ENCODE measurements at places on chromosomes 11 and 22.

GRCh38 chr22:39148727-39149535 is 3.5 kb downstream of the CBX7 start:
- no peak for DNase-seq

DNA sequence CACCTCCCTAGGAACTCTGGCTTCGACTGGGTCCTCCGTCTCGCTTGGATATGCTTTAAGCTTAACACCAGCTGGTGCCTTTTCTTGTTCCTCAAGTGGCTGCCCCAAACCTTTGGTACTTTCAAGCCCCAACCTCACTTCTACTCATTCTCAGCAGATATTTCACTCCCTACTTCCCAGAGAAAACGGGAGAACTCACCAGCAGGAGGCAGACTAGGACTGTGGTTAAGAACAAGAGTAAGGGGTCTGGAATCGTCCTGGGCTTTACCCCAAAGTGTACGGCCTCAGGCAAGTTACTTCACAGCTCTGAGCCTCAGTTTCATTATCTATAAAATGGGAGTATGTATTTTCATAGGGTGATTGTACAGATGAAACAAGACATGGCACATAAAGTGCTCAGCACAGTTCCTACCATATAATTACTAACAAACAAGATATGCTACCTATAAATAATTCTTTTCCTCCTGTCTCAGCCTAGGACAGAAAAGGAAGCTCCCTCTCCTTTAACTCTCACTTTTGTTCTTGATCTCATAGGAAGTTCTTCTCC is 37.8 kb downstream of the PAMR1 start:
- DNase-seq = peak; percentile 15

GRCh38 chr11:76768088-76768908 is 14.9 kb upstream of the TSKU start:
- DNase-seq = peak; percentile 45

- DNase-seq = no peak
Observed at GRCh38 chr11:15968461-15969130, 387.8 kb downstream of the SOX6 start.

- no peak for DNase-seq
Observed at GRCh38 chr11:20479513-20479912, 92.0 kb downstream of the PRMT3 start.

DNA sequence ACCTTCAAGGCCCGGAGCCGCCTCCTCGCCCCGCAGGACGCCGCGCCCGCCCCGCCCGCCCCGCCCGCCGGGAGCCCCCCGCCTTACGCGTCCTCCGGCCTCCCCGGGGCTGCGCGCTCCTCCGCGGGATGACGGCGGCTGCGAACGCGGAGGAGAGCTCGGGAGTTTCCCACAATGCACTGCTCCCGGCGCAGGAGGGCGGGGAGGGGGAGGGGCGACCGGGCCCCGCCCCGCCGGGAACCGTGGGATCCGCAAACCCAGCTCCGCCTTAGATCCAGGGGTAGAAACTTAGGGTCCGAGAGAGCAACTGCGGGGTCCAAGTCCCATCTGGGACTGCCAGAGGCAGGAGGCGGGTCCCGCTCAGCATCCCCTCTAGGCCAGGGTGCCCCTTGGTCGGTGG is at the start of gene CEND1:
TSS of gene CEND1 (minus strand) at position 148 of the 400 bp plus-strand sequence. CDS start 1,514 bp downstream, outside the sequence.
- DNase-seq = no peak

DNA sequence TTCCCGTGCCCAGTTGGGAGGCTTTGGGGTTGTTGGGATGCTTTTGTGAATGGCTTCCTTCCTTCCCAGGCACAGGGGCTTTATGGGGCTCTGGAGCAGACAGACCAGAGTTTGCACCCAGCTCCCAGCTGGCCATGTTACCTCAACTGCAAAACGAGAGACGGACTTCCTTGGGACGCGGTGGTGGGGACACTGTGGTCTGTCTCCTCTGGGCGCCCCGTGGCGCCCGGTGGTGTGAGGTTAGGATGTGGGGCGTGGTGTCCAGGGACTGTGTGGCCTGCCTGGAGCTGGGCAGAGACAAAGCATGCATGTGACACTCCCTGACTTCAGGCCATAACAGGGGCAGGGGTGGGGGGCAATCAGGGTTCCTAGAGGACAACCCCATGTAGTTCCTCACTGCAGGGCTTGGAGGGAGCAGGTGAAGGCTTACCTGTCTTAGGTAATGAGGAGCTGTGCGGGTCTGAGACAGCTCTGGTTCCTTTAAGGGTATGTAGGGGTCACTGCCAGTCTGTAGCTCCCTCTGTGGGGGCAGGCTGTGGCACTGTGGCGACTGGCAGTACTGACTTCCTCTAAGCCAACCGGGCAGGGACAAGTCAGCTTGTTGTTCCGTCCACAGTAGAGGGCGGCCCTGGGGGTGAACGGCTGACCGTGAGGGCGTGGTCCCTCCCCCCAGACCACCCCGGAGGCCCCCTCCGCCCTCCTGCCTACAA is 14.4 kb downstream of the KCNQ1 start:
- DNase-seq = no peak

GRCh38 chr22:40157330-40157945 is 20.3 kb upstream of the TNRC6B start:
- no peak for DNase-seq

- no peak for DNase-seq
Observed at GRCh38 chr11:118194835-118195627, 18.6 kb upstream of the SCN2B start.

DNA sequence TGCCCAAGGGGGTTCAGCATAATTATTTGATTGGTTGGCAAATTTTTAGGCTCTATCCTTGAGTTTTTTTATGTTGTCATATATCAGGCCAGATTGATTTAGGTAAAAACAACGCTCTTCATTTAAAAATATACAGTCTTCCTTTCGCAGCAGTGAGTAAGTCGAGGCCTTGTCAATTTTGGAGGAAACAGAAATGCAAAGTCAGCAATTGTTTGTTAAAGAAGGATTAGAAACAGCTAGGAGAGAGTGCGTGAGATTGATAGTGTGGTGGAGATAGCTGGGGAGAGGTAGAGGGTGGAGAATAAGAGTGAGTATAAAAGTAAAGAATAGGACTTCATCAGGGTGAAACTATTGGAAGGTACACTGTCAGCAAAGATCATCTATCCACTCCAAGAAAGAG is 830.8 kb downstream of the LUZP2 start:
- DNase-seq = no peak

- DNase-seq = no peak
Observed at GRCh38 chr11:67284811-67285540, 4.1 kb upstream of the ANKRD13D start.

DNA sequence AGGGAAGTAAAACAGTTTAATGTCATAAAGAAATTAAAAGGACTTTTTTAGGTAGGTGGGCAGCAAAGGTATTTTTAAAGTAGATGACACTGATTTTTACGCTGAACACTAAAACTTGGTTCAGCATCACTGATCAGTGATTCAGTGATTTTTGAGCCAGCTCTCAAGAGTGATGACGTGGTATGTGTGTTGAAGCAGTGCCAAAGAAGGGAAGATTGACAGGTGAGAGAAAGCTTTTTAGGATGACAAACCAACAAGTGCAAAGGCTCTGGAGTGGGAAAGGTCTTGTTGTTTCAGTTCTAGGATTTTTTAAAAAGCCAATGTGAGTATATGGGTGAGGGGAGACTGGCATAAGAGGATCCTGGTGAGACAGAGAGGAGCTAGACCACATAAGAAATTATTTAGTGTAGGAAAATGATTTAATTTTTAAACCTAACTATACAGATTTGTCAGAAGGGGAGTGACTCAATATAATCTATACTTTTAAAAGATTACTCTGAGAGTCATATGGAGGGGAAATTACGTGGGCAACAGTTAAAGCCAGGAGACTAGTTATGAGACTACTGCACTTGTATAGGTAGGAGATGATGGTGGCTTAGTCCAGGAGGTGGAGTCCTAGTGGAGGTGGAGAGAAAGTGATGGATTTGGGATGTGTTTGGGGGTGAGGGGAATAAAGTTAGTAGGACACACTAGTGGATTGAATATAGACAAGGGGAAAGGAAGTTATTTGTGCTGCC is 17.6 kb upstream of the CALCB start:
- DNase-seq = no peak

GRCh38 chr11:68212421-68213134 is 518 bp downstream of the KMT5B start:
- DNase-seq = no peak

- no peak for DNase-seq
Observed at GRCh38 chr22:44289414-44290171, 23.2 kb downstream of the SHISAL1 start.

DNA sequence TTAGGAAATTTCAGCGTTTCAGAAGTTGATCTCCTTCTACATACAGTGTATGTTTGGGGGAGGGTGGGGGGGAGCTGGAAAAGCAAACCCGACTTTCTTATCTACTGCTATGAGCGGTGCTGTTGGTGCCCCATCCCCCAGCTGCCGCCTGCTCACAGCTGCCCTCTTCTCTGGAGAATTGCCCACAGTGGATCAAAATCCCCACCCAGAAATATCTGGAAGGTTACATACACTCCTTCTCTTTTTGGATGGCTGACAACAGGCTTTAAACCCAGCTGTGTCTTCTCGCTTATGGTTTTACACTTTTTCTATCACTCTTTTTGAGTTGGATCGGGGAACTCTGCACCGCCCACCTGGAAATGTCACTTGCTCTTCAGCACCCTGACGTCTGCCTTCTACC is 56.4 kb downstream of the DHCR7 start:
- DNase-seq = no peak

GRCh38 chr11:32894149-32894827 is 1.7 kb downstream of the QSER1 start:
- peak; percentile 50 for DNase-seq

DNA sequence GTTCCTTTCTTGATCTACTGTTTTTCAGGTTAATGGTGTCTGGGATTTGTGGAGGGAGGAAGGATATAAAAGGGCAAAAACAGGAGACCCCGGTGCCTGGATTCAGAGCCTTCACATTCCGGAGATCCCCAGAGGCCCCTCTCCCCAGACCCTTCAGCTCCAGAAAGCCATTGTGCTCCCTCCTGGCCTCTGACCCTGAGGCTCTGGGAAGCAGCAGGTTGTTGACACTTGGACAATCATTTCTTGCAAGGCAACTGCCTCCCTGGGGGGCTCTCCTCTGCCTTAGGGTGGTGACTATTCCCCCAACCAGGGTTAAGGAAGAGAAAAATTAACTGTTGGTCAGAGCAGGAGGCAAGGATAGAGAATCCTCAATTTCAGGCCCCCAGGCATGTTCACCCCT is 86.9 kb upstream of the NNMT start:
- DNase-seq = no peak

GRCh38 chr11:7690648-7691047 is 15.6 kb downstream of the OVCH2 start:
- DNase-seq = no peak

DNA sequence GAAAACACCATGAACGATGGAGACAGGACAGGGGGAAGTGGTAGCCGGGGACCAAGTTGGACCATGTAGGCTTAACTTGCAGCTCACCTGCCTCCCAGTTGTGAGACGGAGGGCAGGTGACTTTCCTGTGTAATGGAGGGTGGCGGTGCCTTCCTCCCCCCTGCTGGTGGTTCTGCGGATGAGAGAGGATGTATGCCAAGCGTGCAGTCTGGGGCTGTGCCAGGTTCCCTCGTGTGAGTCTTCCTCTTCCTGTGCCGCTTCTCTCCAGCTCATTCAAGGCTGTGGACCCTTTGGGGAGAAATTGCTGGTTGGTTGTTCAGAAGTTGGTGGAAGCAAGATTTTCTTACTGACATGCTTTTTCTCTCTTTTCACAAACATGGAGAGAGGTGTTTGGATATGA is 35.1 kb downstream of the MPPED1 start:
- no peak for DNase-seq

DNA sequence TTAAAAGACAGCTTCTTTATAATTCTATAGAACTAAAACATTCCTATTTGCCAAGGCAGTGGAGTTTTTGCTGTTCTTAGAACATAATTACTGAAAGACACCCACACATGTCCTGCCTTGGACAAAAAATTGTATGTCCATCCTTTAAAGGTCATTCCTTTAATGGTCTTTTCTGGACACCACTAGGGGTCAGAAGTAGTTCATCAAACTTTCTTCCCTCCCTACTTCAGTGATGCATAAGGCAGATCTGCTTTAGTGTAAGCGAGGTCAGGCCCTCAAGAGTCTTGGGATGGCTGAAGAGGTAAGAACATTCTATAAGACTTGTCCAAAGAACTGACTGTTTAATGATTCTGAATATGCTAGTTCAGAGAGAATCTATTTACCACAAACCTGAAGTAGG is 4.3 kb upstream of the OR51V1 start:
- DNase-seq = no peak

DNA sequence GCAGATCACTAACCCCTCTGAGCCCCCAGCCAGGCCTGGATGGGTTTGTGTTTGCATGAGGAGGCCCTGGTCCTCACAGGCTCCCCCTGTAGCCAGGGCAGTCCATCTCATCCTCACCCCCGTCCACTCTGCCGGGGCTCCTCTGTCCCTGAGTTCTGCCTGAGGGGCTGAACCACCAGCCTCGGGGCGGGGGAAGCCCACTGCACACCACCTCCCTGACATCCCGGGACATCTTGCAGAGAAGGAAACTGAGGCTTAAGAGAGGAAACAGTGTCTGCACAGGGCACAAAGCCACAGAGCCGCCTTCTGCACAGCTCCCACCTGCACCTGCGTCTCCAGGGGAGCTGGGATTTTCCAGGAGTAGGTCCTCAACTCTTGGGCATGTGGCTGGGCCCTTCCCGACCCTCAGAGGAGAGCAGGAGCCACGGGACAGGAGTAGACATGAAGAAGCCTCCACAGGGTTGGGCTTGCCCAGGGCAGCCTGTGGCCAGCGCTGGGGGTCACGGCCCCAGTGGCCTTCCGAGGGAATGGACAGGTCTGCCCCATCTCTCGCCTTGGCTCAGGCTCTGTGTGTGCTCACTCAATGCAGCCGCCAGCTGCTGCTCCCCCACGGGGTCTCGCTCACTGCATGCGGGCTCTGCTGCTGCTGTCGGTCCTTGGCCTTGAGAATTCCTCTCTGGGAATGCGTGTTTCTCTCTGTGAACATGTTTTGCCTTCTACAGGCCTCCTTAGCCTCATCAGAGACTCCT is 45.4 kb upstream of the CCDC188 start:
- no peak for DNase-seq

- no peak for DNase-seq
Observed at GRCh38 chr22:42632096-42632495, 8.3 kb downstream of the ATP5MGL start.

DNA sequence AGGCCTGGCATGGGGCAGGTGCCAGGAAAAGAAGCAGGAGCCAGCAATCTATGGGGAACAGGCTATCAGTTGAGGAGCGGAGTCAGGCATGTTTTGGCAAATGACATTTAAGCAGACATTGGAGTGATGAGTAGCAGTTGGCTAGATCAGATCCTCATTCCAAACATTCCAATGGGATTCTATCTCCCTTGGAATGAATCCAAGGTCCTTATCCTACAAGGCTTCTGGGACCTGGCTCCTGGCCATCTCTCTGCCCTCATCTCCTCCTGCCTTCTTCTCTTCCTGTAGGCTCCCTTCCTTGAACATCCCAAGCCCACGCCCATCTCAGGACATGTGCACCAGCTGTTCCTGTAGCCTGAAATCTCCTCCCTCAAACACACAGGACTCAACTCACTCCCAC is 1074.5 kb downstream of the TBC1D22A start:
- peak; percentile 53 for DNase-seq

DNA sequence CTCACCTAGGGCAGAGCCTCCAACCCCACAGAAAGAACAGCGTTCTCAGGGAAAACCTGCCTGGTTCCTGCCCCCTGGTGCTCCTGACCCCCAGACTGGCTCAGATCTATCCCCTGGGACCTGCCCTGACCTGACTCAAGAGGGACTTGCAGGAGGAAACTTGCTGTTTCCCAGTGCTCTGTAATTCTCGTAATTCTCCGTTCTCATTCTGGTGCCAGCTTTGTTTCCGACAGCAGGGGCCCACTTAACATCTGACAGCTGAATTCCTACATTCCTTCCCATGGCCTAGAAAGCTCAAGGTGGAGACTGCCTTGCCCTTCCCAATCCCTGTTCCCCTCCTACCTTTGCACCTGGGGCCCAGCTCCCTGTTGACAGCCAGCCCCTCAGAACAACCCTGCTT is 12.5 kb upstream of the CSF2RB start:
- no peak for DNase-seq

- no peak for DNase-seq
Observed at GRCh38 chr11:33618351-33618710, 82.3 kb downstream of the C11orf91 start.
